ENCODE measurements at places on chromosomes 12 and 14. TPM values are rescaled to one million over a fixed set of nuclear protein-coding genes. Genes with fewer than 3 reads are reported as not detected.

Gene GALNT6
- not detected for total RNA-seq

DNA sequence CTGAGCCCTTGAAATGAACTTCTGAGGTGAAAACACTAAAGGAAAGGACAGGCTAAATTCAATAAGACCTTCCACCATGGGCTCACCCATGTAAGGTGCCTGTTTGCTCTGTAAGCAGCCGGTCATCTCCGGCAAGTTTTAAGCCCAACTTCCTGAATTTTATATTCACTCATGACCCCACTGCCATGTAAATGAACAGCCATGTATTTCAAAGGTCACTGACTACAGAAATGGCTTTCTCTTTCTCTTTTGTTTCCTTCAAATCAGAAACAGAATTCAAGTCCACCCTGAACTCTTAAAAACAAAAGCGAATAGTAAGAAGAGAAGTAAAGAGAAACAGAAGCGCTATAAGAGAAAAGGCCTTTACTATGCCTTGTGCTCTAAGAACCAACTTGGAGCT lies 61.7 kb upstream of the OVCH1 start:
- no peak for DNase-seq

DNA sequence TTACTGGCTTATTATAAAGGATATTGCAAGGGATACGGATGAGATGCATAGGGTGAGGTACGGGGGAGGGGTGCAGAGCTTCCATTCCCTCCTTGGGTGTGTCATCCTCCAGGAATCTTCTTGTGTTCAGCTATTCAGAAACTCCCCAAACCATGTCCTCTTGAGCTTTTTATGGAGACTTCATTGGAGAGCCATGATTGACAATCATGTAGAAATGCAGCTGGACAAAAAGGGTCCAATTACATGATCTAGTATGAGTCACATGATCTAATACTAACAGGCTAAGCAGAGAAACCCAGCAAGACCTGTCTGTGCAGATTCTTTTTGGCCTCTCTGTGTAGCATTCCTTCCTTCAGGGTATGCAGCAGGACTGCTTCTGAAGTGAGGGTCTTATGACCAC lies 23.9 kb upstream of the FLVCR2 start:
- no peak for DNase-seq

Gene C12orf50
- total RNA-seq: not detected

Gene MAP1LC3B2
- 0.41 TPM for total RNA-seq

- no peak for DNase-seq
These were observed 65.4 kb downstream of the ZFP36L1 start for GRCh38 chr14:68727315-68728047.

DNA sequence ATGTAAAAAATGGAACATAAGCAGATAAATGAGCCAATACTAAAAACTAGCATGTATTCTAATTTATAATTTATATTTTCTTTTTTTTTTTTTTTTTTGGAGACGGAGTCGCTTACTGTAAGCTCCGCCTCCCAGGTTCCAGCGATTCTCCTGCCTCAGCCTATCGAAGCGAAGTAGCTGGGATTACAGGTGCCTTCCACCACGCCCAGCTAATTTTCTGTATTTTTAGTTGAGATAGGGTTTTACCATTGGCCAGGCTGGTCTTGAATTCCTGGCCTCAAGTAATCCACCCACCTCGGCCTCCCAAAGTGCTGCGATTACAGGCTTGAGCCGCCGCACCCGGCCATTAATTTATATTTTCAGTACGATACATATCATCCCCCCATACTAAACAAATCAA lies 2.7 kb downstream of the MAPK1IP1L start:
- DNase-seq: no peak

Gene ACIN1
- total RNA-seq: 43.9 TPM

GRCh38 chr14:40221428-40221827 lies 789.2 kb upstream of the FBXO33 start:
- no peak for DNase-seq

Gene EML1
- 18.5 TPM for total RNA-seq

Gene IFNG-AS1
- total RNA-seq: not detected

- no peak for DNase-seq
These were observed 19.2 kb upstream of the CORO1C start for GRCh38 chr12:108750526-108750925.

Gene PRR13
- total RNA-seq: 110 TPM

DNA sequence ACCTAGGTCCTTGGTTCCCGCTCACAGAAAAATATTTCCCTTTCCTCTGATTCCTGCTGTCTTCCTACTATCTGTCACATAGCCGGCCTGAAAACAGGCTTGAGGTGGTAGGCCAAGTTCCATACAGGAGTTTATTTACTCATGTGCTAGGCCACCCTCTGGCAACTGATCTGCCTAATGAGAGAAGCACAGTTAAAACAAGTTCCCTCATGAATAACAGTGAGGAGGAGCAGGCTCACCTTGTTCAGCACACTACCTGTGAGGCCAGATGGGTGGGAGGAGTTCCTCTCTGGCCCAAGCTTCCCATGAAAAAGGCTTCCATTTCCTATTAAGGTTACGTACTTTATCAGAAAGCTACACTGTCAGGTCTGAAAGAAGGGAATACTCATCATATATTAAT lies 206.0 kb downstream of the MYRFL start:
- no peak for DNase-seq

Gene LIN7A
- total RNA-seq: 1.2 TPM

DNA sequence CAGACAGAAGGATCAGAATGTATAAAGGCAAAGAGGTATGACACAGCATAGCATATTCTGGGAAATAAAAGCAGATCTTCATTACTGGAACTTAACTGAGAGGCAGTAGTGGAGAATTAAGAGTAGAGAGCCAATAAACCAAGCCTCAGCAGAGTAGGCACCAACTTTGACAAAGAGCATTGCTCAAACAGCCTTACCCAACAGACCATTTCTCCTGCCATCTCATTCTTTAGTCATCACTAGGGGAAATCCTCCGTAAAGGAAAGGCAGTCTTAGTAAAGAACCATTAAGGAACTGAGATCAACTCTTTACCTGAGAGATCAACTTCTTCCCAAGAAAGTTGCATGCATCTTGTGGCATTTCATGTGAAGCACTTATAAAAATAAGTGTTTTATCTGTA lies 36.6 kb downstream of the SENP1 start:
- no peak for DNase-seq

Gene CCDC184
- total RNA-seq: 1.2 TPM

Gene LTBP2
- total RNA-seq: 1.5 TPM

GRCh38 chr14:100525615-100526014 lies 61.6 kb downstream of the BEGAIN start:
- DNase-seq: peak; percentile 2

DNA sequence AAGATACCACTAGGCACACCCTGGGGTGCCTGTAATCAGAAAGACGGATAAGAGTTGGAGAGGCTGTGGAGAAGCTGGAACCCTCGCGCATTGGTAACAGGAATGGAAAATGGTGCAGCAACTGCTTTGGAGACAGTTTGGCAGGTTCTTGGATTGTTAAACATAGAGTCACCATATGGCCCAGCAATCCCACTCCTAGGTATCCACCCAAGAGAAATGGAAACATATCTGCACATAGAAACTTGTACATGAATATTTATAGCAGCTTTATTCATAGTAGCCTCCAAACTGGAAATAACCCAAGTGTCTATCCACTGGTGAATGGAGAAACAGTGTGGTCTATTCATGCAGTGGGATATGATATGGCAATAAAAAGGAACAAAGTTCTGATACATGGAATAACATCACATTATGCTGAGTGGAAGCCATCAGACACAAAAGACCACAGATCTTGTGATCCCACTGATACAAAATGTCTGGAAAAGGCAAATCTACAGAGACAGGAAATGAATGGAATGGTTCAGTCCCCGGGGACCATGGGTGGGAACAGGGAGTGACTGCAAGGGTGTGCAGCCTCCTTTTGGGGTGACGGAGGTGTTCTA lies 45.4 kb downstream of the JAG2 start:
- DNase-seq: no peak

Gene KRT85
- not detected for total RNA-seq

DNA sequence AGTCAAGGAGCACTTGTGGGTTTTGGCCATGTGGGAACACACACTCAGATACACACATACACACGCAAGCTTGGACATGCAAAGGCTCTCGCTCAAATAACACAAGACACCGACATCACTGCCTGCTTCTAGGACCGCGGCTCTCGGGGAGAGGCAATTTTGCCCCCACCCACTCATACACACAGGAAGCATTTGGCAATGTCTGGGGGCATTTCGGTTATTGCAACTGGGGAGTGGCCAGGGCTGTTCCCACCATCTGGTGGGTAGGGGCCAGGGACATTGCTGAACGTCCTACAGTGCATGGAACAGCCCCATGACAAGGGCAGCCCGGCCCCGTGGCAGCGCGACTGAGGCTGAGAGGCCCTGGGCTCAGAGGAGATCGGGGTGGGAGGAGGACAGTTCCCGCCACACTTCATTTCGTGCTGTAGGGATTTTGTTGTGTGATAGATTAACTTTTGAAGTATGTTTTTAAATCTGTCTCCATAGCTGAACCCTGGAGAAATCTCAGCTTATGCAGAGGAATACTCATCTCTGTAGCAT lies 35.6 kb downstream of the RIMBP2 start:
- DNase-seq: no peak

- no peak for DNase-seq
These were observed 96.1 kb upstream of the EGLN3 start for GRCh38 chr14:34046799-34047520.

GRCh38 chr12:6425590-6426531 lies 18.9 kb upstream of the CD27 start:
- no peak for DNase-seq

GRCh38 chr12:24062642-24063245 lies 113.3 kb upstream of the SOX5 start:
- DNase-seq: no peak

Gene CLEC4A
- total RNA-seq: not detected

DNA sequence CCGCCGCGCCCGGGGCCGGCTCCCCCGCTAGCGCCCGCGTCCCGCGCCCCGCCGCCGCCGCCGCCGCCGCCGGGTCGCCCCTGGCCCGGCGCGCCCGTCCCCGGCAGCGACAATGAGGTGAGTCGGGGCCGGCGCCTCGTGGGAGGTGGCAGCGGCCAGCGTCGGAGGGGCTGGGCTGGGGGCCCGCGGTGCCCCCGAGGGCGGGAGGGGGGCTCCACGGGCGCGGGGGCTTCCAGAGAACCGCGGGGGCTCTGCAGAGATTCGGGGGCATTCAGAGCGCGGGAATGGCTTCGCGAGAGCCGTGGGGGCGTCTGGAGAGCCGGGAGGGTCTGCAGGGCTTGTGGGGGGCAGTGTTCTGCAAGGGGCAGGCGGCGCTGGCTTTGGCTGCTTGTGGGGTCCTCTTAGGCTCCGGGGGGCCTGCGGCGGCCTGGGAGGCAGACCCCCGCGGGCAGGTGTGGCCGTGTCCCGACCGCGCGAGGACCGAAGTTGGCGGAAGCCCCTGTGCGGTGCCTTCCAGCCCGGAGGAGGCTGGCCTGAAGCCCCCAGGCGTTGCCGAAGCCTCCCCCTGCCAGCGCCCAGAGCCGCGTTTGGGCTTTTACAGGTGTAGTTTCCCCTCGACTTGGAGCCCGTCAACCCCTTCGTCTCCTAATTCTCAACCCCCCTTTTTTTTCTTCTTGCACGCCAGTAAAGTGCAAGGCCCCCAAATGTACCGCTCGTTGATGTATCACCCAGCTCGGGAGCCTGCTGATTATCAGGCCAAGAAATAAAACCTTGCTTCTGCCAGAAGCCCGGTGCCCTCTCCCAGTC lies 93.1 kb upstream of the EVL start:
- no peak for DNase-seq

GRCh38 chr14:104545151-104545941 lies 34.2 kb upstream of the C14orf180 start:
- no peak for DNase-seq

Gene TMEM179
- total RNA-seq: not detected

GRCh38 chr14:31090883-31091764 lies 64.9 kb upstream of the STRN3 start:
- DNase-seq: peak; percentile 90

- no peak for DNase-seq
These were observed 168.7 kb upstream of the CPNE8 start for GRCh38 chr12:39074063-39074462.

DNA sequence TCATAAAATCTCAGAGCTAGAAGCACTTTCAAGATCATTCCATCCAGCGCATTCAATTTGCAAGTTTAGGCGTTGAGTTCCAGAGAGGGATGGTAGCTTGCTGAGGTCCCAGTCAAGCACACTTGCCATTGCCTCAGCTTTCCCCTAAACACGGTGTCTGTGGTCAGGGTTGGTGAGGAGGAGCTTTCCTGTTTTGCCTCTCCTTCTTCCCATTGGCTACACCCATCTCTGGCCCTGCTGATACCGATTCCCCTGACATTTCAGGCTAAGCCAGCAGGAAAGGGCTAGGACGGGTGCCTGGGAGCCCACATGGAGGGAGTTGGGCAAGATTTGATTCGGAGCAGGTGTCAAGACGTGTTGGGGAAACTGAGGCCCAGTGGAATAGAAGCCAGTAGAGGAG lies 9.1 kb downstream of the NFATC4 start:
- DNase-seq: no peak

Gene SLC10A1
- not detected for total RNA-seq

DNA sequence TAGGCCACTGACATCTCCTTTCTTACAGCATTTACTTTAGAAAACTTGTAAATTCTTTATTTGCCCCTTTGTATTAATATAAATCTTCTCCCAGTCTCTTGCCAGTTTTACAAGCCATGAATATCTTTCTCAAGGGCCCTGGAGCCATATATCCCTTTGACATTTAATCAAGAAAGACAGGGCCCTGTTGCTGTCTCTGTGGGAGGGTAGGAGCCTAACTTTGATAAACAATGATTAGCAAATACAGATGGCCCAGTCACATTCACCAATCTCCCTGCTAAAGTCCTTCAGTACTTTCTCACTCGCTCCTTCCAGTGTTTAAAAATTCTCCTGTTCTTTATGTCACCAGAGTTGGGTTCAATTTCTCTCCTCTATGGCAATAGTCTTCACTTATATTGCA lies 479.8 kb upstream of the USP15 start:
- DNase-seq: no peak

Gene CPNE6
- total RNA-seq: not detected
